ENCODE measurements at places on chromosomes 11 and 22.

GRCh38 chr22:45496451-45496941 lies 6.2 kb upstream of the FBLN1 start:
- DNase-seq = no peak

GRCh38 chr11:73326929-73327811 lies 19.1 kb downstream of the ARHGEF17 start:
- no peak for DNase-seq

DNA sequence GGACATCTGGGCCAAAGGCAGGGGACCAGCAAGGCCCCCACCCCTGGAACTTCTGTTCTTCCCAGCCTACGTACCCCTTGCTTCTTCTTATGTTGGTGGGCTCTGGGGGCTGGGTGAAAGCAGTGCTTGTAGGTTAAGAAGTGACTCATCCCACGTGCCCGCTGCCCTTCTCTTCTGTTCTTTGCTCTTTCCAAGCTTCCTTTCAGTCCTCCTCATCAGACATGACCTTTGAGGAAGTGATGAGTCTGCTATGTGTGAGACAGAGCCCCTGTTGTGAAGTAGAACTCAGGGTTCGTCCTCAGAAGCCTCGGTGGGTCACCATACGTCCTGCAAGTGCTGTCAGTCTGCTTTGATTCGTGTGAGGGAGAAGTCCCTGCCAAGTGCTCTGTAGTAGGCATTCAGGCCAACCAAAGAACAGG lies 12.7 kb downstream of the MED15 start:
- no peak for DNase-seq

DNA sequence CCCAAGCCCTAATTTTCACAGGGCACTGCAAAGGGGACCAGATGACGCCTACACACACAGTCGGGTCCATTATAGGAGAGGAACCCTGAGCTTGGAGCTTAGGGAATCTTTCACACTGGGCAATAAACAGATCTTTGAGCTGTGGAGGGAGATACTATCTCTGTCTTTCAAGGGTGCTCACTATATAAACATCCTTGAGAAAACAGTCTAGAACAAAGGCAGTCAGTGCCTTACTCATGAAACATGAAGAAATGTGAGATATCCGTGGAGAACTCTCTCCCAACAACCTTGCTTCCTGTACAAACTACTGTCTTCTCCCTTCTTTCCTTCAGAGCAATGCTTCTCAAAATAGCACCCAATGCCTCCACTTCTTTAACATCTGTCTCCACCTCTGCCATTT lies 109.0 kb upstream of the APOA1 start:
- DNase-seq = no peak

DNA sequence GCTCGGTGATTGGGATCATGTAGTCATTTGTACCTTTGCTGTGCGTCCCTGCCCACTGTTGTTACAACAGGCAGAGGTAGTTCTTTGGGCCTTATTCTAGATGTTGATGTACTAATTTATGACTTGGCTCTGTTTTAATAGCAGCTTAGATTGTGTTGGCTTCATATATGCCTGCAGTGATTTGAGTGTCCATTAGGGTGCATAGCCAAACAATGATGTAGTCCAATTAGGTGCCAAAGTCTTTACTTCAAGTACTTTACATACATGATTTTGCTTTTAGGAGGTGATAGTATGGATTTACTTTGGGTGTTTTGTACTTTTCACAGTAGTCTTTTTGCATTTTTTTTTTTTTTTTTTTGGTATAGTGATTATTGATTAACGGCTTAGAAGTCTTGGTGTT lies 46.4 kb downstream of the PPP6R3 start:
- DNase-seq = no peak

DNA sequence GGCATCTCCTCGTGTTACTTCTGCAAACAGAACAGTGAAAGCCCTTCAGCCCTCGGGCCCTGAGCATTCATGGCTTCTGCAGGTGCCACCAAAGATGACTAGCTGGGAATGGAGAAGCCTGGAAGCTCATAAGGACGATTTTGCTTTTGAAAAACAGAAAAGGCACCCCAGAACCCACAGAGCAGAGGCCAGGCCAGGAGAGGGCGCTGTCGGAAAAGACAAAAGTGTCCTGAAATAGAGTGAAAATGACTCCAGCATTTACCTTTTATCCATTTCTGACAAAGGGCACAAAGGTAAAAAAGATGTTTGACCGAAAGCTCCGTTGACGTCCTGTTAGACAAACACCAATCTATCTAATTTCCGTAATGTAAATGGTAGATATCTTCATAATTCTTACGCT lies 37.6 kb downstream of the ZNF195 start:
- peak; percentile 55 for DNase-seq

DNA sequence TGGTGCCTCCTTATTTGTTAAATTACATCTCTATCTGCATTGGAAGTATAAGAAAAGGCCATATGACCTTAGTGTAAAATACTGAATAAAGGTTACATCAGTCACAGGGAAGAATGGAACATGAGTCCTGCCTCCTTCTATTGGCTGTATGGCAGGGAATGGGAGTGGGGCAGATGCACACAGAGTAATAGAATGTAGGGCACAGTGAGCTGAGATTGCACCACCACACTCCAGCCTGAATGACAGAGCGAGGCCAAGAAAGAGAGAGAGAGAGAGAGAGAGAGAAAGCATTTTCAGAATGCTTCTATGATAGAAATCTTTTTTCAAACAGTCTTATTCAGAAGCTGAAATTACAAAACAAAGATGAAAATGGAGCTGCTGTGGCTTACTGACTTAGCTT lies 58.8 kb downstream of the SLN start:
- DNase-seq = no peak

GRCh38 chr22:48960980-48961660 lies 866.6 kb downstream of the BRD1 start:
- no peak for DNase-seq
